Tongue (tissue), 3 donors: ENCODE measurements at places on chromosomes 4 and X.
A peak's percentile ranks its signal among the peaks of the same experiment; 100 is the strongest.

- peak; percentile 89 for DNase-seq
These were observed 6.5 kb downstream of the CRLF2 start for GRCh38 chrX:1205681-1206611.

DNA sequence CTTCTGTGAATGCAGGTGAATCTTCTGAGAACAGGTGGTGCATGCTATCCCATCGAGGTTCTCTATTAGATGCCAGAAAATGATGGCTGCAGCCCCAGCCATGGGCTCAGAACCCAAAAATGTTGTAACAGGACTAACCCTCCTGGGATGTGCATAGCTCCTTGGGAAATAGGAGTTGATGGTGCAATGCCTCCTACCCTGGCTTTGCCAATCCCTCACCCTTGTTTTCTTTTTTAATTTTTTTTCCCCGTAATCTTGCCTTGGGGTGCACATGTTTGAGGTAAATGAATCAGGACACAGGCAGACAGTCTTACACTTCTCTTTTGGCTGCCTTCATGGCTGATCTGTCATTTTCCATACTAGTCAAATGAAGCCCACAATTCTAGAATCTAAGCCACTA, 96.6 kb downstream of the KIT start:
- no peak for DNase-seq

GRCh38 chr4:7104366-7105031, 36.6 kb upstream of the GRPEL1 start:
- no peak for DNase-seq

GRCh38 chrX:18129690-18130089, 91.0 kb downstream of the BEND2 start:
- DNase-seq, result no peak
